ENCODE measurements at places on chromosomes 4 and X.

DNA sequence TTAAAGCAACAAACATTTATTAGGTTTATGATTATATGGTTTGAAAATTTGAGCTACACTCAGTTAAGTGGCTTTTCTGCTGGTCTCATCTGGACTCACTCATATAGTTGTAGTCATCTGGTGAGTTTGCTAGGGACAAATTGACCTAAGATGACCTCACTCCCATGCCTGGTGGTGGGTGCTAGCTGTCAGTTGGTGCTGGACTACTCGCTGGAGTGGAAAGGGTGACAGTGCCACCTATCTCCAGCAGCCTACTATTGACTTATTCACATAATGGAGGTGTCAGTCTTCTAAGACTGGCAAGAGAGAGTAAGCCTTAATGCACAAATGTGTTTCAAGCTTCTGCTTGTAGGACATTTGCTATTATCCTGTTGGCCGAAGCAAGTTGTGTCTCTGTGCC, 88.2 kb downstream of the TASL start:
- no peak for DNase-seq

DNA sequence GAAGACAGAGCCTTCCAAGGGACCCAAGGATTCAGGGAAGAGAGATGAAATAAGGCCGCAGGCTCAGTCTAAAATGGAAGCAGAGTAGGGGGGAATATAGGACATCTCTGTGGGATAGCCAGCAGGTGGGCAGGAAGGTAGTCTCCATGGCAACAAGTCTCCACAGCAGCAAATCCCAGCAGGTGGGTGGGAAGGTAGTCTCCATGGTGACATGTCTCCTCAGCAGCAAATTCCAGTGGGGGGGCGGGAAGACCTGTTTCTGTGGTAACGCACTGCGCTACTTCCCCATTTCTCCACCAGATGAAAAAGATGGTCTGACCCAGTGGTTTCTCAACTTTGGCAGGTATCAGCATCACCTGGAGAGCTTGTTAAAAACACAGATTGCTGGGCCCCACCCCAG, 18.3 kb downstream of the NLGN3 start:
- no peak for DNase-seq

GRCh38 chr4:106035204-106035603, 139.9 kb downstream of the NPNT start:
- DNase-seq, result no peak

DNA sequence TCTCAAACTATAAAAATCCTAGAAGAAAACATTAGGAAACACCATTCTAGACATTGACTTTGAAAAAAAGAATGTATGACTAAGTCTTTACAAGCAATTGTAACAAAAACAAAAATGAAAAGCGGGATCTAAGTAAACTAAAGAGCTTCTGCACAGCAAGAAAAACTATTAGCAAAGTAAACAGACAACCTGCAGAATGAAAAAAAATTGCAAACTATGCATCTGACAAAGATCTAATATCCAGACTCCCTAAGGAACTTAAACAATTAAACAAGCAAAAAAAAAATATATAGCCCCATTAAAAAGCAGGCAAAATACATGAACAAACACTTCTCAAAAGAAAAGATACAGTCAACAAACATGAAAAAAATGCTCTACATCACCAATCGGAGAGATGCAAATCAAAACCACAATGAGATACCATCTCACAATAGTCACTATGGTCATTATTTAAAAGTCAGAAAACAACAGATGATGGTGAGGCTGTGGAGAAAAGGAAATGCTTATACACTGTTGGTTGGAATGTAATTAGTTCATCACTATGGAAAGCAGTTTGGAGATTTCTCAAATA, 168.1 kb downstream of the EPHA5 start:
- DNase-seq, result no peak

DNA sequence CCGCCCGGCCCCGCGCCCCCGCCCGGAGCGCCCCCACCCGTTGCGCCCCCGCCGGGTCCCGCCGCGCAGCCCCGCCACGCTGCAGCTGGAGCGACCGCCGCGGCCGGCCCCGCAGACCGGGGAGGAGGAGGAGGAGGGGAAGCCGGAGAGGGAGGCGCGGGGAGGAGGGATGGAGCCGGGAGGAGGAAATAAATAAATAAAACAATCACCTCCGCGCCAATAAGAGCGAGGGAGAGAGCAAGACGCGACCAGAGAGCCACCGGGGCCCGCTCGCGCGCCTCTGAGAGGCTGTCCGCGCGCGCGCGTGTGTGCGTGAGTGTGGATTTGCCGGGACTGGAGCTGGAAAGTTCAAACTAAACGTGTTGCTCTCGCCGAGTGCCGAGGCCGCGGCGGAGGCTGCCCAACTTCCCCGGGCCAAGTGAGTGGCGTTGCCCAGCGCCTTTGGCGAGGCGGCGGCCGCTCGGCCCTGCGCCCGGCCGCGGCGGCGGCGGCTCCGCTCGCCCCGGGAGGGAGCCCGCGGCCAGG, 2184.4 kb upstream of the TENM3 start:
- DNase-seq, result no peak

DNA sequence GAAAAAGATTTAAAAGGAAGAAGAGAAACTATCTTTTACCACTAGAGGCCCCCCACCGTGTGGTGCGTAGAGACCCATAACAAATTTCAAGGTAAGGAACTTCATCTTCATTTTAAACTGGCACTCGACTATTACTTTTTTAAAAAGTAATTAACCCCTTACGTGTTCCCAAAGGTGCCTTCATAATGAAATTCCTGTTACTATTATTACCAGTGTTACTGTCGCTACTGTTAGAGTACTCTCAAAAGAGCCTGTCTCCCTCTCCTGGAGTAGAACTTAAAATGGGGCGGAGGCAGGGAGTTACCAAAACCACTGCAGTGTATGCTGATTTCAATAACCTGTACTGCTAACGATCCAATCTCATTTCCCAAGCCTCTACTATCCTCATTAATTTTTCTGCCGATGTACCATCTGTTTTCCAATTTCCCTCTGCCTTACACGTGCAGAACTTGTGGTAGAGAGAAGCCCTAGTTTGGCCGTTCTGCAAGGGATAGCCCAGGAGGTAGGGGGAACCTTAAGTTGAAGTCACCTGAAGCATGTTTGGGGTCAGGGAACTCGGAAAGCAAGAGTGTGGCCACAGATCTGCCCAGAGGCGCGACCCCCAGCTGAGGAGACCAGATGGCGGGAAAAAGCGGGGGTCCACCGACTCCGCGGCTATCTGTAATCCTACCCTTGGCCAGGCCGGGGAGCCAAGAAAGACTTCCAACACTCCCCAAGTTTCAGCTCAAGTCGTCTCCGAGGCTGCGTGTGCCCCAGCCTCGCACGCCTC, 720 bp upstream of the STK26 start:
- DNase-seq, result peak; percentile 24

GRCh38 chr4:14879683-14880082, 122.6 kb upstream of the CPEB2 start:
- DNase-seq, result no peak

GRCh38 chrX:8364369-8365141, 100.1 kb upstream of the VCX3B start:
- DNase-seq, result no peak

GRCh38 chrX:12874581-12874980, 7.7 kb downstream of the TLR7 start:
- no peak for DNase-seq

Data from CD4-positive, alpha-beta T cell treated with Interleukin-12 subunit alpha and Interleukin-12 subunit beta, for 1 hour (primary cell).